ENCODE measurements at places on chromosomes 4 and X.

DNA sequence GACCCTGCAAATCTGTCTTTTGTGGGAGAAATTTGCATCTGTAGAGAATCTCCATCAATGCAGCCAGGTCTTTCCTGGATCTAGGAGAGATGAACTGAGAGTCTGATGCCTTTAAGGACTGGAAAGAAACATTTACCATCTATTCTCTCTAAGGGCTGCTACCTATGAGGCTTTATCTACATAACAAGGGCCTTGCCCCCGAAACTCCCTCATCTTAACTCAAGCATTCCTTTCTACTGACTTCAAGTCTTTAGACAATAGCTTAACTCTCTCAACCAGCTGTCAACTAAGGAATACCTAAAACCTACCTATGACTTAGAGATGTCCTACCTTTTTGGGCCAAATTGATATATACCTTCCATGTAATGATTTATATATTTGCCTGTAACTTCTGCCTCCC is 32.1 kb downstream of the MAGEB17 start:
- DNase-seq, result no peak

DNA sequence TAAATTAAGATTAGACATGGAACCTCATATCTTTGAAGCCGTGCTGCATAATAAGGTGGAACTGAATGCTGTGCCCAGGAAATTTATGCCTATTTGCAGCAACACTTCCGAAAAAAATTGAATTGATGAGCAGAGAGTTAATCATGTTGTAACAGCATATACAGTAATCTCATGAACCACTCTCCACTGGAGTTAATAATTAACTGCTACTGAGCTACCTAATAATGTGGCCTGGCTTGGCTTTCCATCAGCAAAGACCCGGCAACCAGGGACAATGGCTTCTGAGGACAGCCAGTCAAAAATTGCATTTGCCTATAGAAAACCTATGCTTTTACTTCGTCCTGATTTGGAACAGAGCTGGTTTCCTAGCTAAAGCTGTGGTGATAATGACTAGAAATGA is 63.8 kb upstream of the GATB start:
- no peak for DNase-seq

GRCh38 chr4:114036426-114036825 is 57.0 kb upstream of the ARSJ start:
- no peak for DNase-seq

DNA sequence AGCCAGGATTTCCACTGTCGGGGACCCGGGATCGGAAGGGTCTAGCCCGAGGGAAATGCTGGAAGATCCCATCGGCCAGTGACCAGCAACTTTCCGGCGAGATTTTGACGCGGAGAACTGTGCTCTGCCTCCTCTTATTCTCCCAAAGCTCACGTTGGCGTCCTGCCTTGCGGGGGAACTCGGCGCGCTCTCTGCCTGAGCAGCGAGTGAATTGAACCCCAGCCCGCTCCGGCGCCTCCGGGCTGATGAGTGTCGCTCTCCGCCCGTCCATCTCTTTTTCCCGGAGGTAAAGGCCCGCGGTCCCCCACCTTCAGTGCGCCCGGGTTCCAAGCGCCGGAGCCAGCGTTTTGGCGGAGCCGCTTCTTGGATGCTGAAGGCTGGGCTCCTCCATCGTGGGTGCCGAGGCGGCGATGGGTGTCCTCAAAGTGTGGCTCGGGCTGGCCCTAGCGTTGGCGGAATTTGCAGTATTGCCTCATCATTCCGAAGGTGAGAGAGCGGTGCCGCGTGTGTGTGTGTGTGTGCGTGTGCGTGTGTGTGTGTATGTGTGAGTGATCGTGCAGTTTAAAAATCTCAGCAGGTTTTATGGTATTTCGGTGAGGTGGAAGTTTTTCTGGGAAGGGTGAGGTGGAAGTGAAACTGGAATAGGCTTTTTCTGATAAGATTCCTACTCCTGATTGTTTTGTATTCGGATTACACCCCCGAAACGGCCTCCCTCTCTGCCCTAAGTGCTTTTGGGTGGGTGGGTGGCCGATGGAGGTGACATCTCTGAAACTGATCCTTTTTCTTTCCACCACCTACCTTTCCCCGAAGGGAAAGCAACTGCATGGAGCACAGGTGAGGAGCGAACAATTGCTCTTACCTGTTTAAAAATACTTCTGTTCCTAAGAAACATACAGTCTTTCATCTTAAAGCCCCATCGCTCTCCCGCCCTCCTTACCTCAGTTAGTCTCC is 752 bp downstream of the FRAS1 start:
- DNase-seq, result peak; percentile 85

DNA sequence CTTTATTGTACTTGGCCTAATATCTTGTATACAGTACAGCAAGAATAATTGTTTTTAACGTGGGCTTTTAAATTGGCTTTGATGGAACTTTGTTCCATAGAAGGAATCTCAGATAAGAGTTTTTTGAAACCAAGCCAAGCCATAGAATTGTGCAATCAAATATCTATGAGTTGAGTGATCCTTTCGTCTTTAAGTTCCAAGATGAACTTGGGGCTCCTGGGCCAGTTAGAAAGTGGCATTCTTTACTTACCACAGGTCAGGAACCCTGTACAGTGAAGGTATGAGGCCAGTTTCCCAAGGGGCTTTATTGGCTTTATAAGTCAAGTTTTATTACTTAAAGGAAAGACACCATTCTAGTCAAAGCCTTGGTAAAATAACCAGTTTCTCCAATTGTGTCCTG is 2104.2 kb downstream of the PCDH7 start:
- DNase-seq, result no peak

GRCh38 chrX:118562582-118563164 is 67.1 kb downstream of the DOCK11 start:
- no peak for DNase-seq

- DNase-seq, result no peak
These were observed 339.7 kb downstream of the DMD start for GRCh38 chrX:32871636-32872035.

GRCh38 chr4:83381173-83381572 is 46.5 kb upstream of the HPSE start:
- DNase-seq, result no peak

DNA sequence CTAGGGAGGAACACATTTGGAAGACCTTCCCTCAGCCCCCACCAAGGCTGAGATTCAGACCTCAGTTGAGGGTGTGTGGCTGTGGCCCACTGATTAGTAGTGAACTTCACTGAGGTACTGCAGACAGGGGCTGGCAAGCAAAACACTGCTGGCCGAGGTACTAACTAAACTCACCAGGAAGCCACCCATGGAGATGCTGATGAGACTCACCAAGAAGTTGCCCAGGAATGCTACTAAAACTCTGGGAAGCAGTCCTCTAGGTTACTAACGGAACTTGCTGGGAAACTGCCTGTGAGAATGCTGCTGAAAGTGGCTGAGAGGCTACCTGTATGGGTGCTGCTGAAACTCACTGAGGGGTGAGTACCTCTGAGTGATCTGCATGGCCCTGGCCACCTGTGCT is 372.4 kb upstream of the RPS6KA3 start:
- DNase-seq, result no peak

DNA sequence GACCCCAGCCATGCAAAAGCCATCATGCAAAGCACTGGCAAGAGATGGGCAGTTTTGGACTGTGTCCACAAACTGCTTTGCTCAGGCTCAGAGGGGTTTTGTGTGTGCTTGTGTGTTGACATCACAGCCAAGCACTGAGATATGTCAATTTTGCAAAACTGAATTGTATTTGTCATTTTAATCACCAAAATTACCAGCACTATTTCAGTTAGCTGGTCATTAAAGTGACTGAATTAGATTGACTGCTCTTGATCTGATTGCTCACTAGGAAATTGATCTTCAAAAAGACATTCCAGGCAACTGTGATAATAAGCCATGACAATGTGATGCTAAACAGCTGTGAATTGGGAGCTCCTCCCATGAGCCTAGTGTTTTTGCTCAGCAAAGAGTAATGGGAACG is 337.3 kb upstream of the GNPDA2 start:
- DNase-seq, result peak; percentile 61

- no peak for DNase-seq
These were observed 184.3 kb downstream of the HS6ST2 start for GRCh38 chrX:132774010-132774714.

- no peak for DNase-seq
These were observed 25.5 kb upstream of the FAM120C start for GRCh38 chrX:54208531-54208930.

- DNase-seq, result no peak
These were observed 236.2 kb upstream of the MAGEB16 start for GRCh38 chrX:35561985-35562384.

DNA sequence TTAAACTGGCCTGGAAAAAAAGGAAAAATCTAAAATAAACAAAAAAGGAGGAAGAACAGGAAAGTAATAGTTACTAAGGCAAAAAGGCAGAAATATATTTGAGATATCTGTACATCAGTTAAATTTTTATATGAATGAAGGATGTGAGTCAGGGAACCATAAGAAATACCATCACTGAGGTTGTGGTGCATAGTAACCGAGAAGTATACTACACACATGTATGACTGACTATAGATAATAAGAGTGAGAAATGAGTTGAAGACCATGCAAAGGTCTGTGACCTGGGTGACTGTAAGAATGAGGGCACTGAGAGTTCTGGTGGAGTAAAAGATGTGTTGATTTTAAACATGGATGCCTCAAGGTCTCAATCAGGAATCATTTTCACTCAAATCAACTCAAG is 220.6 kb upstream of the FAM241A start:
- DNase-seq, result no peak

DNA sequence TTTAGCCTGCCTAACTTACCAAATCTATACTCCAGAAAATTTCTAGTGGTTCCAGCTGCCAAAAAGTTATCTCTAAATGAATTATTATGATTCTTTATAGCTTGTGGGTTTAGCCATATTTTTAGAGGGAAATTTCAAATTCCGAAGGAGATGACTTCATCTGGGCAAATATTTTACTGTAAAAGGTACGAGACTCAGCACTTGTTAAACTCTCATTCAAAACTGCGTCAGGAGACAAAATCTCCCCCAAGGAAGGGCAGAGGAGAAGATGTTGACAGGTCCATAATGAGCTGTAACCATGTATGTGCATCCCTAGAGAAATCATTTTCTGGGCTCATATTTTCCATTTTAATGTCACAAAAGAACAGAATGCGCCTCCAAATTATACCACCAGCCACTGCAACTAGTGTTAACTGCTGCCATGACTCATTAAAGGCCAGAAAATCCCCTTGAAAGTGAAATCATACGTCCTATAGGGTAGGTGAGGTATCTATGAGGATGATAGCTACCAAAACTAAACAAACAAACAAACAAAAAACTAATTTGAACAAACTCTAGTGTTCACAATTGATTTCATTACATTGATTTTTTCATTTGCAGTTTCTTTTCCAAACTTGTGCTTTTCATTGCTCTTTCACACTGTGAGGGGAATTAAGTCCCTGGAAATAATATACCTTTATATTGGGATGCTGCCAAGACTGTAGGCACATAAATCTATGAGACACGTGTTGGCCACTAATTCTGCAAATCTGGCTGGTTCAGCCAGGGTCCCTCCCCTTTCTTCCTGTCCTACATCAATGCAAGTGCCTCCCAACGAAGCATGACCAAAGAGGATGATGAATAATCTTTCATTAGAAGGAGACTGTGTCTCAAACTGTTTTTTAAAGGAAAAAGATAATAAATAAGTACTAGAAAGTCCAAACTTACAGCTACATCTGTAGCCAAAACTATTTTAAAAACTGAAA is 85.8 kb downstream of the ARHGAP6 start:
- DNase-seq, result no peak

DNA sequence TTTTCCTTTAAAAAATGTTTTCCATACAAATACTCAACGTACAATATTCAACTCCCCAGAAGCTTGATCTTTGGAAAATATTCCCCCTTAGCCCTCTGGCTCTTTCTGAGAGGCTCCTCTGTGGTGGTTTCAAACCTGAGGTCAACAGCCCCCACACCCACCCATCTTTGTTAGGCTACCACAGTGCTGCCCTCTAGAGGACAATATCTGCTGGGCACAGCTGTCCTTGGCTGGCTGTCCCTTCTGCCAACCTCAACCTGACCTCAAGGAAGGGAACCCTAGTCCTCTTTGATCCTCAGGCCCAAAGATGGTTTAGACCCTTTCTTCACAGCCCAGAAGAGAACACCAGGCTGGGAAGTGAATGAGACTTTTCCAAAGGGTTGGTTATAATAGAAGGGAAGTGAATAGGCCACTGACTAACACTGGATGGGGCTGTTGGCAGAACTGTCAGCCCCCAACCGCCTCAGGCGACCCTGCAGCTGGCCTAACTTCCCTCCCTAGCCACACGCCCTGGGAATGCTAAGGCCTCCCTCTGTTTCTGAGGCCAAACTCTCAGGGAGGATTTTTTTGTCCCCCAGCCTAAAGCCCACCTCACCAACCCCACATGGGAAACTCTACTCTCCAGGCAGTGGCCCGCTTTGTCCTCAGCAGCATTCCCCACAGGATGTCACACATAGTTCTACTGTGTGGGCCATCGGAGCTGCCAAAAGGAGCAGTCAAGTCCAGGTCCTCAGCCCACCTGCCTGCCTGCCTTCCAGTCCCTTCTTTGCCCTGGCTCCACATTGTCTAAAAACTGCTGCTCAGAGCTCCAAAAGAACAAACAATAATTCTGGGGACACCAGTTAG is 34.3 kb downstream of the NYX start:
- no peak for DNase-seq

DNA sequence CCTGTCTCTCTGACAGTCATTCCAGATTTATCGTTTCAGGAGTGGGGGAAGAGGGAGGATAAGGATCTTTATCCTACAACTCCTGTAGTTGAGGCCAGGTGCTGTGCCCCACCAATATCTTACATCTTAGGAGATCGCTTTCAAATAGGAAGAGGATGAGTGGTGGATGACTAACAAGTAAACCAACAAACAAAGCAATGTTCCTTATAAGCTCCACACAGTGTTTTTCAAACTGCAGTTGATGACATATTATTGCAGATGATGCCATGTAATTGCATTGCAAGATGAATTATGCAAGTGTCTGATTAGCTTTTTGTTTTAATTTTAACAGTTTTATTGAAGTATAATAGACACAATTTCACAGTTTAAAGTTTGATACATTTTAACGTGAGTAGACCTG is 35.8 kb upstream of the TMEM164 start:
- DNase-seq, result no peak

- no peak for DNase-seq
These were observed 9.6 kb downstream of the PPP3CA start for GRCh38 chr4:101337688-101338087.

GRCh38 chr4:164700471-164700870 is 53.5 kb upstream of the SMIM31 start:
- peak; percentile 12 for DNase-seq

DNA sequence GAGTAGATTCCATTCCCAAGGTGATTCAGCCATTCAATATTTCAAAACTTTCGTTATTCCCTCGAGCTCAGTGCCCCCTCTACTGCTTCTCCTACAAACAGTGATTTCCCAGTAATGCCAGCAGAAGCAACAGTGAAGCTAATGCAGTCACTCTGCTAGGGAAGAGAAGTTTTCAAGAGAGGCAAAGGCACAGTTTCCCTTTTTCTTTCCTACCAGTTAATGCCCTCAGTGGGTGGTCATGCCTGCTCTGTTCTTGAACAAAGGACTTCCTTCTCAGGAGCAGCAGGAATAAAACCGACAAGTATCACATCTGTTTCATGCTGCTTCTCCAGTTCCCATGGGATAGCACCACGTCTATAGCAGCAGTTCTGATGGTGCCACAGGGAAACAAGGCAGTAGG is 317.2 kb downstream of the TENM3 start:
- peak; percentile 86 for DNase-seq

- DNase-seq, result no peak
These were observed 12.8 kb upstream of the ASMTL start for GRCh38 chrX:1465286-1466231.

GRCh38 chr4:92305148-92305877 is 1.5 kb downstream of the GRID2 start:
- peak; percentile 94 for DNase-seq

Measured in eye (tissue), 1 donor.